ENCODE measurements at places on chromosomes 3 and 15.

DNA sequence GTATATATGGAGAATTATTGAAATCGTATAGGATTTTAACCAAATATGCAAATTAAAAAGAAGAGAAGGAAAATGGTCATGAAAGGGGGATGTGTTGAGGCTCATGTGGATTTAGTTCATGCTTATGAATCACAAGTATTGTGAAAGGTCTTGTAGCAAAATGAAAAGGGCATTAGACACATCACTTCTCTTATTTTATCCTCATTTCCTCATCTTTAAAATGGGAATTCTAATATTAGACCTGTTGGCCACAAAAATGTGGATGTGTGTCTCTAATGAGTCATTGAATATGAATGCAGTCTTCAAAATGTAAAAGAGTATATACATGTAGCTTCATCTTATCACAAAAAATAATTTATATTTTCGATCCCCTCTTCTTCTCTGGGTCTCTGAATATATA, 14.9 kb upstream of the ALCAM start:
- DNase-seq, result no peak

- DNase-seq, result no peak
These were observed 87.0 kb downstream of the CFAP20DC start for GRCh38 chr3:58962816-58963215.

GRCh38 chr3:194755671-194756459, 70.2 kb downstream of the FAM43A start:
- no peak for DNase-seq

- no peak for DNase-seq
These were observed 35.0 kb upstream of the DNAJC13 start for GRCh38 chr3:132382267-132382666.

- no peak for DNase-seq
These were observed 134.3 kb upstream of the IQSEC1 start for GRCh38 chr3:13207578-13207922.

GRCh38 chr3:40720863-40721262, 196.1 kb downstream of the ZNF621 start:
- no peak for DNase-seq

DNA sequence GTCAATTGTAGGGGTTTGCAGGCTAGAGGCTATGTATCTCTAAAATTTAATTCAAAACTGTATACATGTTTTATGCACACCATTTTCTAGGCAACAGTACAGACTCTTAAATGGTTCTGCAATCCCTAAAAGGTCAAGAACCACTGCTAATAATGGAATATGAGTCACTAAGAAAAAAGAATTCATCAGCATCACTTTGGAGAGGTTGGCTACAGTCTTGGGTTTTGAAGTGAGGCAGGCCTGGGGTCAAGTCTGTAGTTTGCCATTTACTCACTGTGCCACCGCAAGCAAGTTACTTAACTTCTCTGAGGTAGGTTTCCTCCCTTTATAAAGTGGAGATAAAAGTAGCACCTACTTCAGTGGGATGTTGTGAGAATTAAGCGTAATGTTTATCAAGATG, 33.7 kb downstream of the THRB start:
- no peak for DNase-seq

GRCh38 chr3:132789959-132790358, 67.8 kb upstream of the NPHP3 start:
- no peak for DNase-seq

- no peak for DNase-seq
These were observed 447.3 kb downstream of the TAFA4 start for GRCh38 chr3:68485051-68485450.

DNA sequence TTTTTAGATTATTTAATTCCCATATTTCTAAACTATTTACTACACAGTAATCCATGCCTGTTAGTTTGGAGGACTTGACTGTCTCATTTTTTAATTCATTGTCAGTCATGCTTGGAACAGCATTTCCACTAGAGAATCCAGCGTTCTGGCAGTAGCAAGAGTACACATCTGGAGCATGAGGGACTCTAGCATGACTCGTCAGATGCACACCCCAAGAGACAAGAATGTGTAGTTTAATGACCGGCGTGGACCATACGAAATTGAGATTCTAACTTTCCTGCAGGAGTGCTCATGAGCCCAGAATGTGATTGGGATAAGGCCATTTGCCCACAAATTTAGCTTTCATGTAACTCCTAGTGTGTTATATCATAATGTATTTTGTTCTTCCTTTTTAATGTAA, 48.9 kb downstream of the ASB7 start:
- no peak for DNase-seq

DNA sequence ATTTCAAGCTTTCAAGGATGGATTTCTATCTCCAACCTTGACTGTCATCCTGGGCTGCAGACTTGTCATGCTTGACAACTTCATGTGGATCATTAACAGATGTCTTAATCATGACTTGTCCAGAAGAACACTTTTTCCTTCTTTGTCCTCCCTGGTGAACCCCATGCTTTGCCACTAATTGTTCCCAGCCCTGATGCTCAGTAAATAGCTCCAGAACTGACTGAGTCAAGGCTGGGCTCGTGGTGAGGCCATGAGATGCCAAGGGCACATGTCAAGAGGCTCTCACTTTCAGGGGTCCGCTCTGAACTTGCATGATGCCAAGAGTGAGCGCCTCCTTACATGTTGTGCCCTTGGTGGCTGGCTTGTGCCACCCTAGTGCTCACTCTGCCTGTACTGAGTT, 48.9 kb upstream of the KY start:
- no peak for DNase-seq

GRCh38 chr15:45199136-45199810, 11.5 kb upstream of the SHF start:
- no peak for DNase-seq

GRCh38 chr15:44738340-44738984, 2.1 kb downstream of the TRIM69 start:
- no peak for DNase-seq

DNA sequence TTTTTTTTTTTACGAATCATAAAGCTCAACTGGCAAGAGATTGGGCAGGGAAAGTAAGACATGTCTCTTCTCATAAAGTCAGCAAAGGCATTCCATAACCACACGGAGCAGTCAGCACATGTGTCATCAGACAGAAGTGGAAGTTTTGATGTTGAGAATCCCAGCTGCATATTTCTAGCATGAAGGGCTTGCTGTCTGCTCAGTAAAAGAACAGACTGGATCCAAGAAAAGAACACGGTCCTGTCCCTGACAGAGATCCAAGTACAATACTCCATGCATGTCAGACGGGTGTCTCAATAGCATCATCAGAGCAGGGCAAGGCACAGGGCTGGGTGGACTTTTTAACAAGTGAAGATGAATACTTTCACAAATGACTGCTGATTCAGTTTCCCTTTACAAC, 38.2 kb downstream of the ABI3BP start:
- no peak for DNase-seq

DNA sequence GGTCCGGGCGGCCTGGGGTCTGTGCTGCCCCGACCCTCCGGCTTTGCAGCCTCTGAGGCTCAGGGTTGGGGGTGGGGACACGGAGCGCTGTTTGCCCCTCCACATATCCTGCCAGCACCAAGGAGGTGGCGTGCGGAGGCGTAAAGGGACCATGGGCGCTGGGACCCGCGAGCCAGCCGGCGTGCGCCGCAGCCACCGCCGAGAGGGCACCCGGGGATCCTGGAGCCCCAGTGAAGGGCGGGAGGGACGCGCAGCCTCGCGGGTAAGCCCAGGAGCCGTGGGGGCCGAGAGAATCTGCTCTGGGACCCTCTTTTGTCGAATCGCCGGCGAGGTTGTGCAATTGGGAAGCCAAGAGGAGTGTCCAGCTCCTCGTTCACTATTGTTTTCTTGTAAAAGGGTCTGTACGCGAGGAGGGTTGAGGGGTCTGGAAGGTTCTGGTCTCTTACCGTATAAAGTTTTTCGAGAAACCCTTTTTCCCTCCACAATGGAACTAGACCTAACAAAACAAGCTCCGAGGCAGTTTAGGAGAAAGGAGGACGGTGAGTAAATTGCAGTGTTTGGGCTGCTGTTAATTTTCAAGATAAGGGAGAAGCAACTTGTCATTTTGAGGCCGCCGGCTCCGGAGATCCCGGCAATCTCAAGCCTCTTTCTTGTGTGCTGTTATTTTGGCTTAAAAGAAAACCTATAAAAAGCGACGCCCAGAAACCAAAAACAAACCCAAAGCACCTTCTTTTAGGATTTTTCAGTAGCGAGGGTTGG, 29.9 kb upstream of the ST3GAL6 start:
- DNase-seq, result no peak

DNA sequence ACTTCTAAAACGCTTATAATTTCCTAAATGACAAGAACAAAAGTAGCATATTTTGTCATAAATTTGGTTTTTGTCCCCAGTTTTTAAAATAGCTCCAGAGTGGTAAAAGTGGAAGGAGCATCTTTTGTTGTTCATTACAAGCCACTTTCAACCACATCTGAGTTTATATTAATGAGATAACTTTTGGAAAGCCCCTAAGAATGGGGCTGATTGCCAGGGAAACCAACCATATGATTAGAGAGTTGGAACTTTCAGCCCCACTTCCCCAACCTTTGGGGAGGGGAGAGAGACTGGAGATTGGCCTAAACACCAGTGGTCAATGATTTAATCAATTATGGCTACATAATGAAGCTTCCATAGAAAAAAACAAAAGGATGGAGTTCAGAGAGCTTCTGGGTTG, 57.4 kb downstream of the CPA3 start:
- no peak for DNase-seq

- DNase-seq, result no peak
These were observed 15.1 kb upstream of the CCDC80 start for GRCh38 chr3:112656043-112656442.

DNA sequence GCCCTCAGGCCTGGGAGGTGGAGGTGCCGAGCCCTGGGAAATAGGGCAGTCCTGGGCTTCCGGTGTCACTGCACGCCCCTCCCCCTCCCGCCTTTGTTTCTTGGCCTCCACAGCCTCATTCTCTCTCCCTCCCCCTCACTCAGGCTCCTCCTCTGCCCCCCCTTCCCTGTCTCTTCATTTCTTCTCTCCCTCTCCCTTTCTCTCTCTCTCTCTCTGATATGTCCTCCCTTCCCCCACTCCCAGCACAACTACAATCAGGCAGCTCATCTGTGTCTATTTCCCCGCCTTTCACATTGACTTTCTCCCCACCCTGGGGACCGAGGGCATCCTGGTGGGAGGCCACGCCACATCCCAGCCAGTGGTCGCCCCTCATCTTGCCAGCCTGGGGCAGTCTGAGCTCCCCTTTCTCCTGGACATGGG, 40.2 kb downstream of the IDH2 start:
- DNase-seq, result no peak

DNA sequence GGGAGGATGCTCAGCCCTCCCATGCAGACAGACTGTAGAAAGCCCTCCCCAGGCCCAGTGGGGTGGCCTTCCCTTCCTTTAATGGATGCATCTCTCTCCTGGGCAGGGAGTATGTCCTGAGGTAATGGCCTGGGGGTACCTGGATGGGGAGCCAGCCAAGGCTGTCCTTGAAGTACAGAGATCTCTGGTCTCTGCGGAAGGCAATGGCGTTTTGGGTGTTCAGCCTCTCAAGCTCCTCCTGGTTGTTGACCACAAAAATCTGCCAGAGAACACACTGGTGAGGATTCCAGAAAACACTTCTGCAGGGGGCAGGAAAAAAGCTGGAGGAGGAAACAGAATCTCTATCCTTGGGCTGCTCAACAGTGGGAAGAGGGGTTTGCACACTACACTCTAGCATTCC, 28.9 kb downstream of the EAF1 start:
- DNase-seq, result no peak

DNA sequence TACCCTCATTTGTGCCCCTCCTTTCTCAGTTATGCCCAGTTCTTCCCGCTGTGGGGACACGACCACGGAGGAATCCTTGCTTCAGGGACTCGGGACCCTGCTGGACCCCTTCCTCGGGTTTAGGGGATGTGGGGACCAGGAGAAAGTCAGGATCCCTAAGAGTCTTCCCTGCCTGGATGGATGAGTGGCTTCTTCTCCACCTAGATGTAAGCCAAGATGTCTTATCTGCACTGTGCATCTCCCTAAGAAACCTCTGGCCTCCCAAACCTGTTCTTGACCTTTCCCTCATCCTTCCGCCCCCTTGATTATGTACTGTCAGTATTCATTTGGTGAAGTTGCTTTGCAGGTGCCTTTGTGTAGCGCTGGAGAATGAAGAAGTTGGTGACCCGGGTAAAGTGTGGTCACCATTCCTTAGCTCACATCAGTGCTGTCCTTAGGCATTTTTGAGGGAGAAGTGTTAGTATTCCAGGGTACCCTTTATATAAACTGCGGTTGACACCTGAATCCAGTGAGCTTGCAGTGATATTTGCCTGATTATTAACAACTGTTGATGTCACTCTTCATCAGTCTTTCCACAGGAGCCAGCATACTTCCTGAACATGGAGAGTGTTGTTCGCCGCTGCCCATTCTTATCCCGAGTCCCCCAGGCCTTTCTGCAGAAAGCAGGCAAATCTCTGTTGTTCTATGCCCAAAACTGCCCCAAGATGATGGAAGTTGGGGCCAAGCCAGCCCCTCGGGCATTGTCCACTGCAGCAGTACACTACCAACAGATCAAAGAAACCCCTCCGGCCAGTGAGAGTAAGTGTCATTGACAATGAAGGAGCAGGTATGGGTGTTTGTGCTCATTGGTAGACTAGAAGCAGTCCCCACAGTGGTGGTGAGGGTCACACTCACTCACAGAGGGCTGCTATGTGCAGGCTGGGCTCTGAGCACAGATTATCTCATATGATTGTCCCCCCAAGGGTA, 966 bp downstream of the ALAS1 start:
- no peak for DNase-seq

DNA sequence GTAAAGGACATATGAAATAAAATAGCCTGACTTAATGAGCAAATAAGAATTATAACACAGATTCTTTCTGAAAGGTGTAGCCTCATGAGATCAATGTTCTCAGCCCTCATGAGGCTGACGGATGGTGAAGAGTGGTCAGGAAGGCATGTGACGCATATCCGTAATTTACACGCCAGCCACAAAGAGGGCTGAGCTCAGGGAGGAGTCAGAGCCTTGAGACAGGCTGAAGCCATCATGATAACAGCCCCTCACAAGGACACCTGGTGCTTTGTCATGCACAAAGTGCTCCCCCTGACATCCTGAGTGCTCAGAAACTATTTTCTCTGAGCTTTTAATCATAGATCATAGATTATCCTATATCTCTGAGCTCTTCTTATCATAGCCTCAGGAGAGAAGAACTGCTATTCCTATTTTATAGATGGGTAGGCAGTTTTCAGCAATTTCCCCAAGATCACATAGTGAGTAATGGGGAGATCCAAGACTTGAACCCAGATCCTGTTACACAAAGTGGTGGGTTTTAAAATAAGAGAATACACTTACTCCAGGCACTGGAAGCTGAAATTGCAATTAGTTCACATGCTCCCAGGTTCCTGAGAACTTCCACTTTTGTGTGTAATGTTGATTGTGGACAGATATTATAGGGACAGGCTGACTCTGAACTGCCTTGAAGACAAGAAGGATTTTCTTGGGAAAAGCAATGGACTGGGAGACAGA, 267.1 kb downstream of the RPLP1 start:
- DNase-seq, result peak; percentile 58

Measured in activated gamma-delta T cell treated with anti-CD3 and anti-CD28 coated beads, Interleukin-2, amount 50 U/mL, for 16 hours (primary cell).